Stimulated activated CD8-positive, alpha-beta memory T cell treated with anti-CD3 and anti-CD28 coated beads, Interleukin-4, amount 100 ng/mL, for 1 hour (primary cell): ENCODE measurements at places on chromosomes 5 and 9.

DNA sequence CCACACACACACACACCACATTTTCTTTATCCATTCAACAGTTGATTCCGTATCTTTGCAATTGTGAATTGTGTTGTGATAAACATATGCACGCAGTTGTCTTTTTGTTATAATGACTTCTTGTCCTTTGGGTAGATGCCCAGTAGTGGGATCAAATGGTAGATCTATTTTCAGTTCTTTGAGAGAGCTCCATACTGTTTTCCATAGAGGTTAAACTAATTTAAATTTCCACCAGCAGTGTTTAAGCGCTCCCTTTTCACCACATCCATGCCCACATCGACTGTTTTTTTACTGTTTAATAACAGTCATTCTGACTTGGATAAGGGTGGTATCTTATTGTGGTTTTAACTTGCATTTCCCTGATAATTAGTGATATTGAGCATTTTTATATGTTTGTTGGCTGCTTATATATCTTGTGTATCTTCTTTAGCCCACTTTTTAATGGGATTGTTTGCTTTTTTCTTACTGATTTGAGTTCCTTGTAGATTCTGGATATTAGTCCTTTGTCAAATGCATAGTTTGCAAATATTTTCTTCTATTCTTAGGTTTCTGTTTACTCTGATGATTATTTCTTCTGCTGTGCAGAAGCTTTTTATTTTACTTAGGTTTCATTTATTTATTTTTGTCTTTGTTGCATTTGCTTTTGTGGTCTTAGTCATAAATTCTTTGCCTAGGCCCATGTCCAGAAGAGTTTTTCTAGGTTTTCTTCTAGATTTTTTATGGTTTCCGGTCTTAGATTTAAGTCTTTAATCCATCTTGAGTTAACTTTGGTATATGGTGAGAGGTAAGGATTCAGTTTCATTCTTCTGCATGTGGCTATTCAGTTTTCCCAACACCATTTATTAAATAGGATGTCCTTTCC is 82.4 kb downstream of the SH3RF2 start:
- no peak for DNase-seq

- DNase-seq: no peak
Observed at GRCh38 chr9:92973700-92974099, 26.4 kb downstream of the FGD3 start.

DNA sequence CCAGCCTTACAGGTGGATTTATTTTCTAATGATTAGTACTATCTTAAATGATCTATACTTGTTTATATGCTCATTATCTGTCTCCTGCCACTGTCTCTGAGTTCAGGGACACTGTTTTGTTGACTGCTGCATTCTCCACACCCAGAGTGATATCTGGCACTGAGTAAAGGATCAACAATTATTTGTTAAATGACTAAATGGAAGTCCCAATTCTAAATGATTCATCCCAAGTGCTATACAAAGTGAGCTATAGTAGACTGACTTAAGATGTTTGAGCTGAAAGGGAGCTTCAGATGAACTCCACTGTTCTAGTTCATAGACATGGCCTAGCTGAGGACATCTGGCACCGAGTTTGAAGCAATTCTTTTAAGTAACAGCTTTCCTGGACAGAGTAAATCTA is 40.5 kb downstream of the ITGA2 start:
- no peak for DNase-seq

- no peak for DNase-seq
Observed at GRCh38 chr9:75438716-75439115, 350.4 kb downstream of the OSTF1 start.

GRCh38 chr5:141799507-141800167 is 78.6 kb downstream of the PCDH1 start:
- DNase-seq: no peak

DNA sequence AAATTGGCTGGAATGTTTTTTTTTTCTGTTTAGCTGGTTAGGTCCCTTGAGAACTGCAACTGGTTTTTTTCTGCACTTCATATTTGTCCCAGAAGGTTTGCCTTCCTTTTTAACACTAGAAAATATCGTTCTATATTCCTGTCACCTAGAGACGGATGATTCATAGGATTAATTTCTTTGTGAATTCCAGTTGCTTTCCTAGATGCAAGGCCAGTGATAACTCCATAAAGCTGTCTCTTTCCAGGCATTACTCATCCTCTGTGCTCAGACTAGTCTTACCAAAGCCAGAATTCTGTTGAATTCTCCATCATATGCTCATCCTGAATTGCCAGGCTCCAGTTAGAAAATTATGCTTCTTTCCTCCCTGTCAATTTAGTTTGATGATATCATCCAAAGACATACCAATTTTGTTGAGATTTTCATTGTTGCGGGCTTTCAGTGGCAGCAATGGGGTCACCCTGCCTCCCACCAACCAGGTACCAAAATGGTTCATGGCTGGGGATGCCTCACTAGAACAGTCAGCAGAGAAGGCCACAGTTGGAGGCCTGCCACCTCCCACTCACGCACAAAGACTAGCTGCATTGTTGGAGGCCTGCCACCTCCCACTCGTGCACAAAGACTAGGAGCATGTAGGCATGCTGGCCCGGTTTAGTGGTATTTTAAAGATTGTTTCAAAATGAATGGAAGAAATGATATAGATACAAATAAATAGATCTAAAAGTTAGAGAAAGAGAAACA is 8.5 kb downstream of the BAAT start:
- no peak for DNase-seq

GRCh38 chr9:324971-325370 is 110.3 kb downstream of the DOCK8 start:
- no peak for DNase-seq

- DNase-seq: no peak
Observed at GRCh38 chr5:63727583-63727982, 234.7 kb downstream of the HTR1A start.

DNA sequence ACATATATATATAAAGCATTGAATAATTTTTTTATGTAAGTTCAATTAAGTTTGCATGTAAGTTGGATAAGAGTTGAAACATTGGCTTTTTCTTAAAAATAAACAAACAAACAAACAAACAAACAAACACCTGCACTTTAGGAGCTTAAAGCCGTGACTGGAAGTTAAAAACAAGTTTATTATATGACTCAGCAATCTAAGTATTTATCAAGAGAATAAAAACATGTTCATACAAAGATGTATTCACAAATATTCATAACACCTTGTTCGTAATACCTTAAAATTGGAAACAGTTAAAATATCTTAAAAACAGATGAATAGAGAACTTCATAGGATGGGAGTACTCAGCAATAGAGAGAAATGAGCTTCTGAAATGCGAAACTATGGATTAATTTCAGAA is 61.5 kb upstream of the ANXA1 start:
- no peak for DNase-seq

- no peak for DNase-seq
Observed at GRCh38 chr9:5800969-5801738, 31.8 kb downstream of the ERMP1 start.

DNA sequence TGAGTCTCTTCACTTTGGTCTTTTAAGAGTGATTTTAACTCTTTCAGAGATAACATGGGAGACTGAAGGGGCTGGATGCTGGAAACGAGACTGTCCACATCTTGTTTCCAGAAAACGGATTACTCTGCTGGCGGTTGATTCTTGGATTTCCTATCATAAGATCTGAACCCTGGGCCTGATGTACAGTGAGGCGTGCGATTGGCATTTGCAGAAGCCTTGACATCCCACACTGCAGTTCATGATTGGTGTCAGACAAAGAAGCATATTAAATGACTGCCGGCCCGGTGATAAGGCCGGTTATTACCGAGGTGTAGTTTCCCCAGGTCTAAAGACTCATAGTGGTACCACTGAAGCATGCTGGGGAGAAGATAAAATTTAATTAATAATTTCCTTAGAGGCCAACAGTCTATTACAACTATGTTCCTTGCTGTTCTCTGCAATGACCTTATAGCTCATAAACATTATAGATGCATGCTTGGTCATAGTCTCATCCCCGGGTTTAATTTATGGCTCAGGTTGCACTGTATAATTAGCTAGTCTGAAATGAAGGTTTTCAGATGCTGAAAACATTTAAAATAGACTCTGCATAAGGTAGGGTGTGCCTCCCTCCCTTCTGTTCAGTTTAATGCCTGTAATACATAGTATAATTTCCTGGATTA is 99.2 kb downstream of the PPP2R2B start:
- DNase-seq: no peak

- DNase-seq: no peak
Observed at GRCh38 chr5:170963521-170963920, 101.7 kb downstream of the RANBP17 start.

- DNase-seq: no peak
Observed at GRCh38 chr9:134399435-134400056, 73.3 kb downstream of the RXRA start.

GRCh38 chr5:90709323-90710155 is 150.9 kb downstream of the ADGRV1 start:
- no peak for DNase-seq

GRCh38 chr5:123753180-123753936 is 241.4 kb downstream of the CSNK1G3 start:
- DNase-seq: no peak

DNA sequence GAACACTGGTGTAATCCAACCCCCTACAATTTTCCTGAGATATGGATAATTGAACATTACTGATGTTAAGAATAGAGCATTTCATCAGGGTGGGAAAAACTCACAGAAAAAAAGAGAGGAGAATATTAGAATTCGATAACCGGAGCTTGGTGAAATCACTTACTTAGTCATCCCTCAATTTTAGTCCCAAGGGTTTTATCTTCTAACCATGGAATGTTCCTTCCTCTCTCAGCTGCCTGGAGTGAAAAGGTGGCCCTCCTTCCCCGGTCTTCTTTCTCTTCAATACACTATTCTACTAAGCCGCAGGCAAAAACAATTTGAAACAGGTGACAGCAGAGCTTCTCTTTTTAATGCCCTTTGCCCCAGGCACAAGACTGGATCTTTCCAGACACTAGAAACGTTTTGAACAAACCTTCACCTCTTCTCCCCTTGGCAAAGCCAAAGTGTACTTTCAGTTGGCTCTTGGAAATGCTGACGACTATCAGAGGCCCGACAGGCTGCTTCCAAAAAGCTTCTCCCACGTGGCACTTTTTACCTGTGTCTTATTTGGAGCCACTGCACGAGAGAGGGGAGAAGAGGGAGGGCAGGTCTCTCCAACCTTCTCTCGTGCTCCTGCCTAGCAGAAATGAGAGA is 543.9 kb downstream of the TLE1 start:
- DNase-seq: no peak

DNA sequence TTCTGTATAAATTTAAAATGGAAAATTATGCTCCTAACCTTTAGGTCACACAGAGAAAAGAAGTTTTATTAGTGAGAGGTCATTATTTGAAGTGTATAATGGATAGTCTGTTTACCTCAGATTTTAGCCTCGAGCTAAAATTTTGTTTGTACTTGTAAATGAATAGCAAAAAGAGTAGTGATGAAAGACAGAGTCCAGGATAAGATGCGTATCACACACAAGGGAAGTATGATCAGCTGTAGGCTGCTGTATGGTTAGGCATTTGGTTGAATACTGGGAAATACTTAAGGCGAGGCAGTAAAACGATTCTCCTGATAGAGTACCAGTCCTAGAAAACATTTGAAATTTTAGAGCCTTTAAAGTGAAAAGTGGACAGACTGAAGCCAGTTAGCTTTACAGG is 92.7 kb downstream of the FBXL7 start:
- DNase-seq: no peak

- DNase-seq: no peak
Observed at GRCh38 chr9:121700832-121701419, 49.5 kb downstream of the DAB2IP start.

DNA sequence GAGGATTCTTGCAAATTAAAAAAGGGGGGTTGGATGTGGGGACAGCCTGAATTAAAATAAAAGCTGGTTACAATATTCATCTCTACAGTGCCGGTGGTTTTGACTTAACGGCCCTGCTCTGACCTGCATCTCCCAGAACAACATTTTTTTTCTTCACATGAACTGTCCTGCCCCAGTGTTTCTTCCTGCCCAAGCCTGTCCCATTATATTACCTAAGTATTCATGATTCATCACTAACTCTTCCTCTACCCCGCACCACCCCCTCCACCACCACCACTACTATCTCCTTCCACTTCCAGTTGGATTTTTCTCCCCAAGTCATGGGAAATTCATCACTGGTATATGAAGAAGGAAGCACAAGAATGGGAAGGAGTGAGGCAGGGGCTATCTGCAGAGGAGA is 90.1 kb downstream of the ZFAND5 start:
- no peak for DNase-seq

DNA sequence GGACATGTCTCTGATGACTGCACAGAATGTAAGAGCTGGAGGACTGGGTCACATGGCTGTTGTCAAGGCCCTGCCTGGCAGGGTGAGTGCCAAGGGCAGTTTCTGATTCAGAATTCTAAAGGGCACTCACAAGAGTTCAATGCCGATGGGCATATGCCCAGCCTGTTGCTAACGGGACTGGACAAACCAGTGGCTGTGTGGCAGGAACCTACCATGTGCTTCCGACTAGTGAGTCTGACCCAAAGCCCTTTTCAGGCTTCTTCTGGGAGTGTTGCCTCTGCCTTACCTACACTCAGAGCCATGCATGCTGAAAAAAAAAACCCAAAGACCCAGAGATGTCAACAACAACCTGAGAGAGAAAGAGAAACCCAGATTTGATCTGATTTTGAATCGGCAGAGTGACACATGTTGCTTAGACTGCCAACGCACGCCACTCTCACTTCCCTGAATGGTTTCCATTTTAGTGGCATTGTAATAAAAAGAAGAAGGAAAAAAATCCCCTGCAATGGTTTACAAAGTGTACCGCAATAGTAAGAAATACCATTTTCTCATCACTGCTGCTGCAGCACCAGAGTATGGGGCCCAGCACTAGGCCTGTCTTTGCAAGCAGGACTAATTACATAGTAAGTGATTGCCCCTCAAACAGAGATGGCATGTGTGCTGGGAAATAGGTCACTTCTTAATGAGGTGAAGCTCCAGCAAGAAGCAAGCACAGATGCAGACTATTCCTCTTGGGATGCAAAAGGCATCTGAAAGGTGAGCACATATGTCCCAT is 194.3 kb downstream of the PALM2AKAP2 start:
- DNase-seq: no peak

GRCh38 chr9:5301544-5301943 is 3.0 kb downstream of the RLN2 start:
- no peak for DNase-seq

DNA sequence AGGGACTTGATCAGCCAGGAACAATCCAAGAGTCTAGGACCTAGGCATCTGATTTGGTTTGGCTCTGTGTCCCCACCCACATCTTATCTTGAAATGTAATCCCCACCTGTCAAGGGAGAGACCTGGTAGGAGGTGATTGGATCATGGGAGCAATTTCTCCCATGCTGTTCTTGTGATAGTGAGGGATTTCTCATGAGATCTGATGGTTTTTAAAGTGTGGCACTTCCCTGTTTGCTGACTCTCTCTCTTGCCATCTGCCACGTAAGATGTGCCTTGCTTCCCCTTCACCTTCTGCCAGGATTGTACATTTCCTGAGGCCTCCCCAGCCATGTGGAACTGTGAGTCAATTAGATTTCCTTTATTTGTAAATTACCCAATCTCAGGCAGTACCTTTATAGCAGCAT is 201.7 kb upstream of the ACTBL2 start:
- DNase-seq: no peak

- DNase-seq: no peak
Observed at GRCh38 chr5:60010853-60011252, 117.3 kb upstream of the PDE4D start.
